ENCODE measurements at places on chromosomes 6 and 20. TPM values are rescaled to one million over a fixed set of nuclear protein-coding genes. Genes with fewer than 3 reads are reported as not detected.
A peak's percentile ranks its signal among the peaks of the same experiment; 100 is the strongest.

DNA sequence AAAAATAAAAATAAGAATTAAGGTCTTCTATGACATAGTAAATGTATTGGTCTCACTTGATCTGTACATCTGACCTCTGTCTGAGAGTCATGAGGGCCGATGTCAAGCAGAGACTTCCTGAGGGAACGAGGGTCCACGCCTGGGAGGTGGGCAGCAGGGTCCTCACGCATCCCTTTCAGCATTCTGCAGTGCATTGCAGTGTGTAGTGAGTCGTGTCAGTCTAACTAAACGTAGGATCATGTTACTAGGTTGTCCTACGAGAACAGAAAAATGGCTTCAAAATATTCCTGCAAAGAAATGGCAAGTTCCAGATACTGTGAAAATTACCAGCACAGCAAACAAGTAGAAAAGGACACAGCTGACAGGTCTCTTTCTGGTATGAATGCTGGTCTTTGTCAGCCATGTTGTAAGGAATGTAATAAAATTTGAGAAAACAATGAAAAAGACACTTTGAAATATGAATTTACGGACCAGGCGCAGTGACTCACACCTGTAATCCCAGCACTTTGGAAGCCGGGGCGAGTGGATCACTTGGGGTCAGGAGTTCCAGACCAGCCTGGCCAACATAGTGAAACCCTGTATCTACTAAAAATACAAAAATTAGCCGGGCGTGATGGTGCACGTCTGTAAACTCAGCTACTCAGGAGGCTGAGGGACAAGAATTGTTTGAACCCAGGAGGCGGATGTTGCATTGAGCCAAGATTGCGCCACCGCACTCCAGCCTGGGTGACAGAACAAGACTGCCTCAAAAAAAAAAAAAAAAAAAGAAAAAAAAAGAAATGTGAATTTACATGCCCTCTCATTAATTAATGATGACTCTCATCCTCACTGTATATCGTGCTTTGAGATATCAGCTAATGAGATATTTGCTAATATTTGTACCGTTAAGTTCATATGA, 2.4 kb upstream of the AHCY start:
- DNase-seq: no peak

Gene TPBG
- 104 TPM for polyA plus RNA-seq

Gene SNAI1
- polyA plus RNA-seq: 6.5 TPM

DNA sequence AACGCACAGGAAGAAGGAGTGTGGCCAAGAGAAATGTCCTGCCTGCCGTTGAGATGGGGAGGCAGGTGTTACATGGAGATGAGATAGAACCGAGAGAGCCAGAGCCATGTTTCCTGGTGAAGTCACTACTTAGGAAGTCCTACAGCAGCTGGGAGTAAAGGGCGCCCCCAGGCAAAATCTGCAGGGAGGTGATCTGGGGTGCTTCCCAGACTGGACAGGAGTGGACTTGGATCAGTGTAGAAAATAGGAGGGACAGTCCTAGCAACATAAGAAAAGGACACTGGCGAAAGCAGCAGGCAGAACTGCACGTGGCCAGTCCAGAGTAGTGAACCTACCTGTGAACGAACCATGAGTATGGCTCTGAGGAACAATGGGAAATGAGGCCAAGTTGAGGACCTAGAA, 85.3 kb downstream of the CD164 start:
- no peak for DNase-seq

Gene BCAS1
- not detected for polyA plus RNA-seq

GRCh38 chr6:4950836-4951533, 52.9 kb downstream of the RPP40 start:
- no peak for DNase-seq

DNA sequence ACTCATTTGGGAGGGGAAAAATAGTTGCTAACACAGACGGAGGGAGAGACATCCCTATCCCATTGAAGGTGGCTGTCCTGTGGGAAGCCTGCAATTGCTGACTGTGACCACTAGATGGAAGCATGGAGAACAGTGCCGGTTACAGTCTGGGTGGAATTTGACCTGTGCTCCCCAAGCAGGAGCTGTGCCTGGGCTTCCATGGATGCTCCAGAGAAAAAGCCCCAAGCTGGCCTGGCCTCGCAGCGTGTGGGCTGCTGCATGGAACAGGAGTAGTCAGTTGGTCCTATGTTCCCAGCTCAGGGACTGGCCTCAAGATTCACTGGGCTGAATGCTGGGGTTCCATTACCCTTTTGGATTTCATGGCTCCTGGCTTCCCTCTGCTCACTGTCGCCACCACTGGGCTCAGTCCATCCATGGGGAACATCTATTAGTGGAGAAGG, 116.3 kb upstream of the CHD6 start:
- no peak for DNase-seq

GRCh38 chr6:135096403-135097130, 41.9 kb upstream of the HBS1L start:
- no peak for DNase-seq

- DNase-seq: no peak
Measured at GRCh38 chr6:126015863-126016262, 29.5 kb downstream of the TRMT11 start.

- no peak for DNase-seq
Measured at GRCh38 chr6:43391440-43392031, 22.1 kb upstream of the ZNF318 start.

GRCh38 chr6:134398453-134398852, 80.5 kb upstream of the SGK1 start:
- DNase-seq: no peak

DNA sequence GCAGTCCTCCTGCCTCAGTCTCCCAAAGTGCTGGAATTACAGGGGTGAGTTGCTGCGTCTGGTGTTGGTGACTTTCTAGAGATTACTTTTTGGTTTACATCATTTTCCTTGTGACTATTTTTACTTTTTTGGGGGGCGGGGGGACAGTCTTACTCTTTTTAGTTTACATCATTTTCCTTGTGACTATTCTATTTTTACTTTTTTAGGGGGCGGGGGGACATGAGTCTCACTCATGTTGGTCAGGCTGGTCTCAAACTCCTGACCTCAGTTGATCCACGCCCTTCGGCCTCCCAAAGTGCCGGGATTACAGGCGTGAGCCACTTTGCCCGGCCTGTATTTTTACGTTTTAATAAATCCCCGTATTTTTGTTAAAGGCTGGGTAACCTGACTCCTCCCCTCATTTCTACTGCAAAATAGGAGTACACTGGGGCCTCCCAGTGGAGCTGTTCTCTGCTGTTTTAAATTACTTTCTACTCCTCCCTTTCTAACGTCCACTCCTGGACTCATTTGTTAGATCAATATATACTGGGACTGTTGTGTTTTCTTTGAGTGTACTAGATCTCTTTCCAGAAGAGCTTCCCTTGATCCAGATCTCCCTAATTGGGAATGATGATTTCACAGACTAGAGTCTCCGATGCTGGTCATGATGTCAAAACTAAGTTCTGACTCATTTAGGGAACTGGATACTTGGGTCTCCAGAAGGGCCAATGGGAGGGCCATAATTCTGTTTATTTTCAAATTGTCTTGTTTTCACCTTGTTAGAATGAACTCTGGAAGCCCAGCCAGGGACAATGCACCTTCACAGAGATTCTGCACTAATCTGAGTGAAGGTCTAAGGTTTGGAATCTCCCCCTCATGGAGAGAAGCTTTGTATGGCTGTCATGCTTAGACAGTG, 9.2 kb downstream of the HSPA1B start:
- no peak for DNase-seq

Gene MACROD2
- polyA plus RNA-seq: 1.3 TPM

Gene VPS52
- polyA plus RNA-seq: 63.2 TPM

Gene RNF39
- polyA plus RNA-seq: not detected

GRCh38 chr6:36963451-36964290, 9.1 kb downstream of the PI16 start:
- no peak for DNase-seq

DNA sequence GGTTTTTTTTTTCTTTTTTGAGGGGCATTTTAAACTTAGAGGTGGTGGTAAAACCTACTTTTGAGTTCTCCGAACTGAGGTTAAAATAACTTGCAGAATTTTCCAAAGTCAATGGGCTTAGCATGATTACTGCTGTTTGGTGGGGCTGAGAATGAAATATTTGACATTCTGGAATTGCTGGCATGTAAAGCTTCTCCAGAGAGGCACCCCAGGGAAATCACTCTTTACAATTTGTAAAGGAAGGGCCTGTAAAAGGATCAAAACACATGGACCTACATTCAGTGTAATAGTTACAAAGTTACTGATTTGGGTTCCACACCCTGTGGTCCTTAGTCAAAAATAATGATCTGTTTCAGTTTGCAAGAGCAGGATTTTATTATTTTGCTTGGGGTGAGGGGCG, 5.5 kb downstream of the FAM217B start:
- no peak for DNase-seq

GRCh38 chr6:81808851-81809570, 56.5 kb upstream of the TENT5A start:
- no peak for DNase-seq

Gene EPHA7
- not detected for polyA plus RNA-seq

DNA sequence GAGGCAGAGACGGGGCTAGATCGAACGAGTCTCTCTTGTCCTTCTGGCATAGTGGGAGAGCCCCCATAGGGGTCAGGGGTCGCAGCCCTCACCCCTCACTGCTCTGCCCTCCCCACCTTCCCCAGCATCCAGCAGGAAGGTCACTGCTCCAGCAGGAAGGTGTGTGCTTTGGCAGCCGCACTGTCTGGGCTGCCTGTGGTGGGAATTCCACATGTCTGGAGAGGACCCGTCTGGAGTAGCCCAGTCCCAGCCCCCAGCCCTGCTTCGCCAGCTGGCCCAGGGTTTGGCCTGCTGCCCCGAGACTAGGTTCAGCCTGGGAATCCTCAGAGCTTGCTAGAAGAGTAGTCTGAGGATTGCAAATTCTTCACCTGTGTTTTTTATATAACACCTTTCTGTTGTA, 2.5 kb upstream of the R3HDML start:
- no peak for DNase-seq

GRCh38 chr6:62371453-62372210, 85.6 kb upstream of the KHDRBS2 start:
- no peak for DNase-seq

GRCh38 chr20:4041748-4042411, 26.5 kb upstream of the RNF24 start:
- peak; percentile 58 for DNase-seq

GRCh38 chr6:3456395-3456897, 404 bp downstream of the SLC22A23 start:
- DNase-seq: no peak

Gene LPA
- not detected for polyA plus RNA-seq

GRCh38 chr6:46453216-46453615, 38.0 kb downstream of the RCAN2 start:
- peak; percentile 90 for DNase-seq

- DNase-seq: no peak
Measured at GRCh38 chr6:113809826-113810225, 47.3 kb upstream of the MARCKS start.

DNA sequence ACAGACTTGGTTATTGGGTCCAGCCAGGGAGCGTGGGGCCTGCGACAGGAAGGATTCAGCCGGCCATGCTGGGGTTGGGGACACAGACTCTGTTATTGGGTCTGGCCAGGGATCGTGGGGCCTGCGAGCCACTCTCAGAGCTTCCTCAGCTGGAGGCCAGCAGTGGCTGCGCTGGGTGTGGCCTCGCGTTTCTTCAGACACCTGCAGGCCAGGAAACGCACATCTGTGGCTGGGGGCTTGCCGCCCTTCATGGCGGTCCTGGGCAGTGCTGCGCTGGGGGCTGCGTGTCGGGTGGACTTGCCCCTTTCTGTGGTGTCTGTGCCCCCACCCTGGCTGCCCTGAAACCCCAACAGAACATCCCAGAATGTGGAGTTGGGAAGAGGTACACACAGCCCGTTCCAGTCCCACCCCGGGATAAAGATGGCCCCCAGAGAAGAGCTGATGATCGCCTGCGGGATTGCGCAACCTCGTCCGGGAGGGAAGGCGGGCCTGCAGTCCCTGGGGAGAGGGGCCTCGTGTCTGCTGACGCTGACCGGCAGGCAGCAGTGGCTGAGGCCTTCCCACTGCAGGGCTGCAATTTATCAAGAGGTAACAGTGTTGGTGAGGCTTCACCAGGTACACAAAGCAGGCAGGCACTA, 16.9 kb upstream of the MTG2 start:
- DNase-seq: no peak

DNA sequence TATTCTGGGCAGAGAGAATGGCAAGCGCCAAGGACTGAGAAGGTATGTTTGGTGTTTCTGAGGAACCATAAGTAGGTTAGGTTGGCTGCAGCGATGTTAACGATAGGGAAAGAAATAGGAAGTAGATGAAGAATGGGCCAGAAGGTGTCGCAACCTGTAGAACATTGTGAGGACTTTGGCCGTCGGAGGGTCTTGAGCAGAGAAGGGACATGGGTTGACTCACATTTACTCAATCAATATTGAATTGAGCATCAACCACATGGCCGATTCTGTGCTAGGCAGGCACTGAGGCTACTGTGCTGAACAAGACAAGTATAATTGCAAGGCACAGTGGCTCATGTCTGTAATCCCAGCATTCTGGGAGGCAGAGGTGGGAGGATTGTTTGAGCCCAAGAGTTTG, 26.8 kb upstream of the RPN2 start:
- no peak for DNase-seq

Gene CCN6
- polyA plus RNA-seq: 0.07 TPM

GRCh38 chr6:46760925-46761324, 14.2 kb downstream of the ANKRD66 start:
- DNase-seq: no peak

DNA sequence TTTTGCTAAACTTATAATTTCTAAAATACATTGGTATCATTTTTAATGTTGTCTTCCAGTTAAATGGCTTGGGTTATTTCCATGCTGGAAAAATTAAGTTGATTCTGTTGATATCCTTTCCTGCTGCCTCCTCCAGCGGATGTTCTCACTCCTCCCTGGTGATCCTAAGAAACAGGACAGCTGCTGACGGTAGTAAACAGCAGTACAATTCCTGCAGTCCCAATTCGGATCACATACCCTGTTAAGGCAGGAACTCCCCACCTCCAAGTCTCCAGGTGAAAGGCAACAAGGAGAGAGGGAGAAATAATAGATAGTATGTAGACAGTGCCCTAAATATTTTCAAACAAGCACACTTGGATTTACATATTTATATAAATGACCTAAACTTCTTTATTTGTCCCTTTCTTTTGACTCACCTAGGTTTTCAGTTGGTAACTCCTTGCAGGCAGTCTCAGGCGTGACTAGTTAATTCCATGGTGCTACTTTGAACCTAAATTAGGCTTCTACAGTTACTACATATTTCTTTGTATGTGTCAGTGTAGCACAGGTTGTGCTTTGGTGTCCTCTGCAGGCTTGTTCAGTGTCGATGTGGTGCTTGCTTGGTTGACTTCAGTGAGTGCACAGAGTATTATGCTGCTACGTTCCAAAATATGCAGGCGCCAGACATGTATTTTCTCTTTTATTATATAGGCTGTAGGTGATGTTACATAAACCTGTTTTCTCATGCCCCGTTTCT, 126.0 kb downstream of the ADGRB3 start:
- DNase-seq: no peak

Gene SMOC2
- polyA plus RNA-seq: not detected

GRCh38 chr20:38125157-38126056, 39.7 kb downstream of the TGM2 start:
- DNase-seq: no peak

Gene HLA-DRA
- not detected for polyA plus RNA-seq

Gene MRAP2
- polyA plus RNA-seq: 0.16 TPM

Gene ITPR3
- 16.6 TPM for polyA plus RNA-seq

Measured in BJ (cell line).